ENCODE measurements at places on chromosomes 3 and 15. TPM values are rescaled to one million over a fixed set of nuclear protein-coding genes. Genes with fewer than 3 reads are reported as not detected.

CX3CR1 gene
- total RNA-seq: 1.1 TPM

RASGRF1 gene
- 6.9 TPM for total RNA-seq

UBA7 gene
- total RNA-seq: 83.6 TPM

IRAK2 gene
- 7.2 TPM for total RNA-seq

PLAAT1 gene
- total RNA-seq: 8.6 TPM

CEP152 gene
- 2.3 TPM for total RNA-seq

GHSR gene
- total RNA-seq: not detected

GRK7 gene
- total RNA-seq: not detected
